ENCODE measurements at places on chromosomes 7 and 10.

- no peak for DNase-seq
Observed at GRCh38 chr7:23490357-23491135, 20.3 kb upstream of the IGF2BP3 start.

DNA sequence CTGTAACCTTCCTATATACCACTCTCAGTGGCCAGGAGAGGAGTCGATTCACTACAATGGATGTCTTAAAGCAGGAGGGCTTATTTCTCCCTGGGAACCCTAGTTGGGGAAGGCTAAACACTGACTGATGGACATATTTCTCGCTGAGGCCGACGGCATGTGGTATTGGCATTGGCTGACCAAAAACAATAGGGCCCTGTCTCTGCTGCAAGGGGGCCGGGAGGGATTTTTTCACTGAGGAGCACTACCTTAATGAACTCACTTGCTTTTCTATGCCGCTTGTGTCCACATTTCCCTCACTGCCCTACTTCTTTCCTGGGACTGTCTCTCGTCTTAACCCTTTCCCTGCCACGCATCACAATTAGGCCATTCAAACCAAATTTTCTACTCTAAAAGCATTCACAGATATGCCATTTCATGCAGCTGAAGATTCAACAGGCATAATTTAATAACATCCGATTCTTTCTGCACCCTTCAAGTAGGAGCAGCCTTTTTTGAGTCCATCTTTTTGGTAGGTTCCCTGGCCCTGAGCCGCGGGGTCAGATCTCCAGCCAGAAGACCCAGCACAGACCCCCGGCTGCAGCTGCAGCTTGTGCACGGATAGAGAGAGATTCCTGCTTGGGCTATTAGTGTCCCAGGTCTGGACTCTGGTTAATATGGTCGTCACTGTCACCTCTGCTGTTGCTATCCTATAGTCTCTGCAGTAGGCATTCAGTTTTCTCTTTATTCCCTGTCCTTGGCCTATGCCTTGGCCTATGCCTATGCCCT lies 118.7 kb downstream of the HIPK2 start:
- DNase-seq = no peak

DNA sequence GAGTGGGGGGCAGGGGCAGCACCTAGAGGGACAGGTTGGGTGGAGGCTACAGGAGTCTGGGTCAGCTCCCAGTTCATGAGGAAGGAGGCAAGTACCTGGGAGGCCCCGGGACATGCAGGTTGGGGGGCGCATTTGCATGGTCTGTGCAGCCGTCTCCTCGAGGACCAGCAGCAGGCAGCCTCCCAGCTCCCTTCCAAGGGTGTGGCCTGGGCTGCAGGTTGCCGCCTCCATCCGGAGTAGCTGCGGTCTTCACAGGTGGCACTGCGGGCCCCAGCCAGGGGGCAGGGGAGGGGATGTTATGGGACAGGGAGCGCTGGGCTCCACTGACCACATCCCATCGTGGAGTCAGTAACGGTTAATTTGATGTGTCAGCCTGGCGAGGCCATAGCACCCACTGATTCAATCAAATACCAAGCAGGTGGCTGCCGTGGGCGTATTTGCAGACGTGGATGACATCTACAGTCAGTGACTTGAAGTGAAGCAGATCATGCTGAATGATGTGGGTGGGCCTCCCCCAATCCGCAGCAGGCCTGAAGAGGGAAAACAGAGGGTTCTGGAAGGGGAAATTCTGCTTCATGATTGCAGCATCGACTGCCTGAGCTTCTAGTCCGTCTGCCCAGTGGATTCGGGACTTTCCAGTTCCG lies 81.6 kb downstream of the PRKAG2 start:
- no peak for DNase-seq

- no peak for DNase-seq
Observed at GRCh38 chr7:39882148-39882784, 67.8 kb upstream of the CDK13 start.

GRCh38 chr10:110649347-110650264 lies 5.5 kb downstream of the RBM20 start:
- DNase-seq = no peak

DNA sequence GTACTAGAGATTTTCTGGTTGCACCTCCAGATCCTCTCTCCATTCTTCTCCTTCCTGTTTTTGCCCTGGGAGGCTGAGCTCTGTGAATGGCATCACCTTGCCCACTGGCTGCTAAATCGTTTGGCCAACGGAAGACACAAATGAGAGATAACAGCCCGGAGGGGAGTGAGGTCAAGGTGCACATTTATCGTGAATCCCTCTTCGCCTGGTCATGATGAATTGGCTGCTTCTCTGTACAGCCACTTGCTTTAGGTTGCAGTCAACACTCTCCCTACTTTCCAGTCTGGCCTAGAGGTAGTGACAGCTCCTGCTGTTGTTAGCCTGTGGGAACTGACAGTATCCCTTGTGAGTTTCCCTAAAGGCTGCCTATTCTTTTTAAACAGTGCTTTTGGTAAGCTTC lies 85.4 kb upstream of the CHCHD3 start:
- no peak for DNase-seq

DNA sequence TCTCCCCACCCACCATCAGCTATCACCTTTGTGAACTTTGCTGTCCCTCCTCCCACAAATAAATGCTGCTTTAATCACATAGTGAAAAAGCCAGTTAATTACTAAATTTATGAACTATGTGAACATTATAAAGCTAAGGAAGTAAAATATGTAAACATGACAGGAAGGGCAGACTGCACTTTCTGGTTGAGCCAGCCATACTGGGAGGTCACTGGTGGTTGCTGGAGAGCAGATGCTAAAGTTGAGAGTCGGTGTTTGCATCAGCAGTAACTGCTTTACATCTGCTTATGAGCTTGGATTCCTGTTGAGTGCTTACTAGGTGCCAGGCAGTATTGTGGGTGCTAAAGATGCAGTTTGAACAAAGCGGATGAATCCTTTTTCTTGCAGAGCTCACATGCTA lies 209.9 kb upstream of the FZD1 start:
- DNase-seq = no peak

All from NCI-H774 (cell line).